ENCODE measurements at places on chromosomes 11 and 22. TPM values are rescaled to one million over a fixed set of nuclear protein-coding genes. Genes with fewer than 3 reads are reported as not detected.

Gene GNAZ
- 14.4 TPM for total RNA-seq

Gene GGT5
- 0.12 TPM for total RNA-seq

Gene PARVA
- total RNA-seq: 13.7 TPM

Gene INCENP
- 114 TPM for total RNA-seq

Gene SUSD2
- 1.6 TPM for total RNA-seq

Gene GPHA2
- not detected for total RNA-seq

Gene SLN
- total RNA-seq: not detected

Gene TRIM51
- total RNA-seq: not detected

Gene LRP4
- total RNA-seq: 0.87 TPM

Gene KRTAP5-9
- total RNA-seq: not detected

Gene CCDC15
- 11.4 TPM for total RNA-seq

Gene SYCE3
- 1.3 TPM for total RNA-seq

Gene PGA3
- total RNA-seq: not detected

Gene MS4A14
- total RNA-seq: 0.07 TPM

Gene GAB2
- 10.7 TPM for total RNA-seq

Gene APOA5
- not detected for total RNA-seq

Gene SNU13
- 159 TPM for total RNA-seq

Gene CACNA1I
- total RNA-seq: 0.06 TPM

Gene NCF4
- 0.47 TPM for total RNA-seq

Gene SLC22A6
- total RNA-seq: not detected

Gene HEPHL1
- 4.4 TPM for total RNA-seq

Gene CDON
- 4.4 TPM for total RNA-seq

Gene SLC16A8
- not detected for total RNA-seq

Gene MMP27
- total RNA-seq: not detected

Gene FSHB
- not detected for total RNA-seq

Gene GSTT2B
- 3.2 TPM for total RNA-seq

Gene GAL
- 32.2 TPM for total RNA-seq

Gene ADORA2A
- total RNA-seq: 1.7 TPM
